ENCODE measurements at places on chromosomes 16 and 17.

DNA sequence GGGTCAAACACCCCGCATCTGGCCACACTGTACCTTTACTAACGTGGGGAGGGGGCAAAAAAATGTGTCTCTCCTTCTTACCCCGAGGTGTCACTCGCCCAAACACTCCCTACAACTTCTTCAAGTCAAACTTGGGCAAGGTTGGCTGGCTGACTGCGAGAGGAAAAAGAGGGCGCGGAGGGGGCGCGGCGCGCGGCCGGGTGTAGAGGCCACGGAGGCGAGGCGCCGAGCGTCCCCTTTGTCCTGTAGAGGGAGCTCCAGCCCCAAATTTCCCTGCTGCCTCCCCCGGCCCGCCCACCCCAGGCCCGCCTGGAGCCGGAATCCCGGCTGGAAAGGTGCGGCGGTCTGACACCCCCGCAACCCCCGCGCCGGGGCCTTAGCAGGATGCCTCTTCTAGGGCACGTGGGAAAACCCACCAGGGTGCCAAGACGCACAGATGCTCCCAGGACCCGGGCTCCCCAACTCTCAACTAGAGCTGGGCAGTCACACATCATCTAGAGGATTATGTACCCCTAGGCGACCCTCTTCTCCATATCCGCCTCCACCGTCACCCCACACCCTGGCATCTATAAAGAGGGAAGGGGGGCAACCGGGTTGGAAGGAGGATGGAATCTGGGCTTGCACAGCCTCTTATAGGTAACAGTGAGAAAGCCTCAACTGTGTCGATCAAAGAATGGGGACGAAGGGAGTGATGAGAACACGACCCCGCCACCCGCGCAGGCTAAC is 4.2 kb downstream of the IRX3 start:
- H3K27ac ChIP-seq, result no peak overlapping the region
- peaks cover 4% of the 10 kb centered on the region for H3K36me3 ChIP-seq
- H3K27me3 ChIP-seq, result peaks cover 67% of the 10 kb centered on the region
- no peak for DNase-seq
- H3K4me1 ChIP-seq, result peaks cover 12% of the 10 kb centered on the region

DNA sequence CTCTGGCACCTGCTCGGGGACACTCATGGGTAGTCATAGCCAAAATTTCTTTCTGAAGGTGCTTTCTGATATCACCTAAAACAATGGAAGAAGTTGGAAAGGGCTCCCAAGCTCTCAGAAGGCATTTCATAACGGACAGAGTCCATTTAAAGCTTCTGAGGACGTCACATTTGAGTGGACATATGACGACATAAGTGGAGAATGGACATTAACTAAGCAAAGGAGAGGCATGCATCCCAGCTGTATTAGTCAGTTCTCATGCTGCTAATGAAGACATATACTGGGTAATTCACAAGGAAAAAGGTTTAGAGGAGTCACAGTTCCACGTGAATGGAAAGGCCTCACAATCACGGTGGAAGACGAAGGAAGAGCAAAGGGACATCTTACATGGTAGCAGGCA is 260.2 kb upstream of the DYNLRB2 start:
- no peaks in the 10 kb centered on the region for H3K4me1 ChIP-seq
- no peak overlapping the region for H3K4me3 ChIP-seq
- H3K36me3 ChIP-seq, result no peaks in the 10 kb centered on the region
- H3K27me3 ChIP-seq, result peaks cover 56% of the 10 kb centered on the region

DNA sequence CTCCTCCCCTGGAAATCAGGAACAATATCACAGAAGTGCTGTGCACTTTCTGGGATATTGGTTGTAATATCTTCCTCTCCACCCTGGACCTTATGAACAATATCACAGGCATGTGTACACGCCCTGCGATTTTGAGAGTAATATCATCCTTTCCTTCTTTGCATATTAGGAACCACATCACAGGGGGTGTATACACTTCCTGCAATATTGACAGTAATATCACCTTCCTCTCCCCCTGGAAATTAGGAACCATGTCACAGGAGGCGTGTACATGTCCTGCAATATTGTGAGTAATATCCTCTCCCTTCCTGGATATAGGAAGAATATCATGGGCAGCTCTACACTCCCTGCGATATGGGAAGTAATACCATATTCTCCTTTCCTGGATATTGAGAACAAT is 14.2 kb upstream of the TEKT5 start:
- no peaks in the 10 kb centered on the region for H3K4me1 ChIP-seq
- H3K27ac ChIP-seq, result no peak overlapping the region
- no peak for DNase-seq
- no peak overlapping the region for H3K4me3 ChIP-seq
- peaks cover 32% of the 10 kb centered on the region for H3K27me3 ChIP-seq

- H3K27ac ChIP-seq, result no peak overlapping the region
- H3K27me3 ChIP-seq, result peaks cover 46% of the 10 kb centered on the region
- no peak overlapping the region for H3K4me3 ChIP-seq
- DNase-seq, result no peak
Observed at GRCh38 chr17:57033296-57033695, 51.8 kb upstream of the AKAP1 start.

DNA sequence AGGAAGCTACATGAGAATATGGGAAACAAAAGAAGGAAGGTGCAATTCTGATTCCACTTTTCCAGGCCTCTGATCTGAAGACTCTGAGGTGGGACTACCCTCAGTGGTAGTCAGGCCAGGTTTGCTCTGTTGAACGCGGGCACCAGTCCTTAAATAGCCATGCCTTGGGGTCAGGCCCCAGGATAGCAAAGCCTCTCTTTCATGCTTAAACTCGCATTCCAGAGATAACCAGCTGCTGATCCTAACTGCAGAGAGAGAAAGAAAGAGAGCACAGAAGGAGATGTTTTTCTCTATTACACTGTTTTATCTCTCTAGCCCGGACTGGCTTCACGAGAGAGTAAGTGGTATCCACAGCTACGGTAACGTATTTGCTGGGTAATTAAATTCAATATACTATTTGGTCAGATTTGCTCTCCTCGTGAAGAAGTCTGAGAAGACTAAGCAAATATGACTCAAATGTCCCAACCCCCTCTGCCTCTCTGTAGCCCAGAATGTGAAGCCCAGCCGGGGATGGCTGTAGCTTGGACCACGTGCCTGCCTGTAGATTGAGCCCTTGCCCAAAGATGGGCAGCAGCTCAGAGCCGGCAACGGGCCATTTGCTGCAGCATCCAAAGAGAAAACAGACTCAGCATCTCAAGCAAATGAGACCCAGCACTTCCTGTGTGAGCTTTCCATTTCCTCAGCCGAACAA is 122.2 kb downstream of the SMG6 start:
- H3K27me3 ChIP-seq, result no peaks in the 10 kb centered on the region
- peaks cover 38% of the 10 kb centered on the region for H3K4me1 ChIP-seq
- H3K27ac ChIP-seq, result peak overlapping the region; percentile 68

DNA sequence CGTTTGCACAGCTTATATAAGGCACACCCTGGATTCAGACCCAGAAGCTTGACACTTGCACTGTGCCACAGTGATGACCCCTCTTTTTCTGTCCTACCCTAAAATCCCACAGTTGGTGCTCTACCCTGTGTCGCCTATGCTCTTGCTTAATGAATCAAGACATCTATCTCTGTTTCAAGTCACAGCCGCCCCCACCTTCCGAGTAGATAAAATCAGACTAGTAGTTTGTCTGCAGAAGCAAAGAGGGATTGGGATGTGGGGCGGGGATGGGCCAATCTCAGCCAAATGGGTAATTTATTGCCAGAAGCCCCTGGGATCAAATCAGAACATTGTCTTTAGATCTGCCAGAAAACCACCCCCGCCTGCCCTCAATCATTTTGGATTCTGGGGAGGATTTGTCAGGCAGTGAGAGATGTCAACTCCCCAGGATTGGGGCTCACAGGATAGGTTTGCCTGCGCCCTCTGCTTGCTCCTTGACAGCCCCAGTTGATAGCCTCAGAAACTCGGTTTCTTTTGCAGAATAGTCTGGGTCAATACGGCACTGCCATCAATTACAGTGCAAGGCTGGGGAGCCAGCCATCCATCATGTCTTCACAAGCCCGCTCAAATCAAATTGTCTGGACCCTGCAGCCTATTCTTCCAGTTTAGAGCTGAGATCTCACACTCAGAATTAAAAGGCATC is 520.8 kb downstream of the GRIN2A start:
- H3K4me1 ChIP-seq, result no peaks in the 10 kb centered on the region
- H3K4me3 ChIP-seq, result no peak overlapping the region
- H3K27ac ChIP-seq, result no peak overlapping the region
- no peaks in the 10 kb centered on the region for H3K27me3 ChIP-seq
- DNase-seq, result no peak

DNA sequence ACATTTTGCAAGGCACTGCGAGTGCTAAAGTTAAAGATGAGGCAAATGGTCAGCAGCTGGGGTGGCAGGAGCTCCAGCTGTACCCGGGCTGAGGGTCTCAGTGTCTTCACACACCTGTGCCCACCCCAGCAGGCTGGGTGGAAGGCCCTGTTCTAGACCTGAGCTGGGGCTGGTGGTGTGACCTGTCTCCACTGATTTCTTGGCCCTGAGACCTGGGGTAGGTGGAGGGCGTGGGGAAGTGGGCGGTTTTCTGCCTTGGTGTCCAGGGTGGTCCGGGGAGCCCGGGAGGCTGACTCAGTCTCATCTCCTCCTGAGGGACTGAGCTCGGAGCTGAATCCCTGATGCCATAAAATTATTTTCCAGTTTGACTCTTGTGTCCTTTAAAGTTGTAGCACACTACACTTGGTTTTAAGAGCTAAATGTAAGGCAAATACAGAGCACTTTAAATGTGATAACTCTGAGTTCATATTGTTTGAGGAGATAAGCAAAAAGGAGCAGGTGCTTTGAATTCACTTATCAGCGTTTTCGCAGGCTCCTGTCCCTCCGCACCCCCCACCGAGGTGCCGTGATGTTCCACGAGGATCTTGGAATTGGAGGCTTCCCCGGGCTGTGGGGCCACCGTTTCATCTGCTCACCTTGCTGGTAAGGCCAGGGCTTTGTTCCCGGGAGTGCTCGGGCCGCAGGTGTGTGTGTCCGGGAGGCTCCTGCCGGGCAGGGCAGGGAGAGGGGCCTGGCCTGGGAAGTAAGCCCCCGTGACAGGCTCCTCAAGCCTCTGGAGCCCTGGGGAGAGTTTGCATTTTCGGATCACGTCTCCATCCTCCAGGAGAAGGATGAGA is 117.0 kb downstream of the AATF start:
- DNase-seq, result no peak
- H3K27me3 ChIP-seq, result peaks cover 10% of the 10 kb centered on the region
- H3K36me3 ChIP-seq, result no peaks in the 10 kb centered on the region
- no peak overlapping the region for H3K27ac ChIP-seq

DNA sequence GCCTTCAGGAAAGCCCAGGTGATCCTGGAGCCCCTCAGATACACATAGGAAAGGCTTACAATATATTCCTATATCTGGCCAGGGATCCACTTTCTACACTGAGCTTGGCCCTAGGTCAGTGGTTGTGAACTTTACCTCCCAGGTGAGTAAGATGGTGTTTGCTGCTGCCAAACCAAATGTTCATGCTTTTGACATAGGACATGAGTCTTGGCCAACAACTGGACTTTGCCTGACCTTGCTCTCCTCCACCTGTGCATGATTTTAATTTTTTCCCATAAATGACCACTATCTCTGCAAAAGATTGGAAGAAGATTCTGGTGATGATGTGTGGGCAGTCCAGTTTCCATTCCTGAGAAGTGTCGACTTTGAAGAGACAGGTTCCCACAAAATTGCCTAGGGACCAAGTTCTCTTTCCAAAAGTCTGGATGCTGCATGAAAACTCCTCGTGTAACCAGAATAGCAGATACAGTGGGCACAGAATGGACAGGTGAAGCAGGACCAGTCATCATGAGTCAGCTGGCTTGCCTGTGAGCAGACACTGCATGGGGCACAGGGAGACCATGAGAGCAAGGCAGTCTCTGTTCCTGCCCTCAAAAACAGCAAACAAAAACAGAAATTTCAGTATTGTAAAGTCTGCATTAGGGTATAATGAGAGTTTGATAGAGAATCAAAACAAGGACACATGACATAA is 226.4 kb upstream of the MON1B start:
- H3K27me3 ChIP-seq, result no peaks in the 10 kb centered on the region
- no peak overlapping the region for H3K4me3 ChIP-seq
- no peak for DNase-seq
- no peaks in the 10 kb centered on the region for H3K4me1 ChIP-seq
- no peaks in the 10 kb centered on the region for H3K36me3 ChIP-seq

DNA sequence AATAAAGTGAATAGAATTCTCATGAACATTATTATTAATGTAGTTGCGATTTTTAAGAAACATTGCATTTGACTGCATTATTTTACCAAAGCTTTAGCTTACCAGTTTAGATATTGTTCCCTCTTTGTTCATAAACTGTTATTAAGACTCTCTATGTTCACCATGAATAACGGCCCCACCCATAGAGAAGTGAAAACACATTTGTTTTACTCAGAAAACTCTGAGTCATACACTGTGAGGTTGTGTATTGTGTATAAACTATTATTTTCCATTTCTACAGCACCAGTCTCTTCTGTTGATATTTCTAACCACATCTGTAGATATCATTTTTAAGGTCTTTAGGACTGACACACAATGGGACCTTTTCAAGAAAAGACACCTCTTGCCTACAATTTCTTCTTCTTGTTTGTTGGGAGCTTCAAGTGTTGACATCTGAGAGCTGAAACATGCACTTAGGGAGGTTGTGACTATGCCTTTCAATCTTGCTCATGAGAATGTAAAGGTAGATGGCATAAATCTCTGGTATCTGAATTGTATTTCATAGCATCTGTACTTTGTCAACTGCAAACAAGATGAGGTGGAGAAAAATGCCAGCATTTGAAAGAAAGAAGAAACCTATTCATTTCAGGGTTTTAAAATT is 252.9 kb upstream of the CDH8 start:
- H3K36me3 ChIP-seq, result no peaks in the 10 kb centered on the region
- H3K4me1 ChIP-seq, result no peaks in the 10 kb centered on the region
- DNase-seq, result no peak

DNA sequence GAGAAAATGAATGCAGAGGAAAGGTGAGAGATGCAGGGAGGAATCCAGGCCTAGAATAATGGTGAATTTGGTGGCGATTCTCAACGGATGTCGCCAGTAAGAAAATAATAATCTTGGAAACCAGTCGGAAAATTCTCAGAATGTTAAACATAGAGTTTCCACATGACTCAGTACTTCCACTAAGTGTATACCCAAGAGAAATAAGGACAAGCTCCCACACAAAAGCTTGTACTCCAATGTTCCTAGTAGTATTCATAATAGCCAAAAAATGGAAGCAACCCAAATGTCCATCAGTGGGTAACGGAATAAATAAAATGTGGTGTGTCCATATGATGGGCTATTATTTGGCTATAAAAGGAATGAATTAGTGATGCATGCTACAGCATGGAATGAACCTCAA is 19.4 kb upstream of the ENGASE start:
- H3K4me3 ChIP-seq, result no peak overlapping the region
- no peak overlapping the region for H3K27ac ChIP-seq
- H3K36me3 ChIP-seq, result no peaks in the 10 kb centered on the region
- H3K4me1 ChIP-seq, result peaks cover 2% of the 10 kb centered on the region
- H3K27me3 ChIP-seq, result peaks cover 61% of the 10 kb centered on the region

Measured in effector memory CD8-positive, alpha-beta T cell (primary cell).